ENCODE measurements at places on chromosomes 12 and 14.

DNA sequence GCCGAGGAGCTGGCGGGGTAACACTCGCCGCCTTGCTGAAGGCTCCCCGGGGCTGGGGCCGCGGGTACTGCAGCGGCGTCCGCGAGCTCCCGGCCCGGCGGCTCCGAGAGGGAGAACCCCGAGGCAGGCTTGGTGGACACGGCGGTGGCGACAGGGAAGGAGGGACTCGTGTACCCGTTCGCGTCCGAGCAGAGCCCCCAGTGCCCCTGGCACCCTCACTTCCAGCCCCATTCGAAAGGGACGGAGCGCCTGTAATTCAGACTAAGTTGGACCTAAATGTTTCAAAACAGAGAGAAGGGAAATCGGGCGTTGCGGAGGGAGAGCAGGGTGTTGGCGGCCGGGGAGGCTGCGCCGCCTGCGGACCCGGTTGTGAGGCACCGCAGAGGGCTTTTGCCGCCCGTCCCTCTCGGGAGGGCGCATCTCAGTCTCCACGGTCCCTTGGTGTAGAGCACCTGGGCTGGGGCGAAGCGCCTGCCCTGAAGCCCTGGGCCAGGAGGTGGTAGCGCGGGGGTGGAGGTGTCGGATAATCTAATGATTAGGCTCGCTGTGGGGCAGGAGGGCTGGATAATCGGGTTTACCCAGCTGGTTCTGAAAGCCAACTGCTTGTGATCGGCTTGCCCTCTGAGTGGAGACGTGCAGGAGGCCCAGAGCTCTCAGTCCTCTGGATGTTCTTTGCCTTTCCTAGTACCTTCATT lies 771 bp downstream of the DAAM1 start:
- peak; percentile 66 for DNase-seq

DNA sequence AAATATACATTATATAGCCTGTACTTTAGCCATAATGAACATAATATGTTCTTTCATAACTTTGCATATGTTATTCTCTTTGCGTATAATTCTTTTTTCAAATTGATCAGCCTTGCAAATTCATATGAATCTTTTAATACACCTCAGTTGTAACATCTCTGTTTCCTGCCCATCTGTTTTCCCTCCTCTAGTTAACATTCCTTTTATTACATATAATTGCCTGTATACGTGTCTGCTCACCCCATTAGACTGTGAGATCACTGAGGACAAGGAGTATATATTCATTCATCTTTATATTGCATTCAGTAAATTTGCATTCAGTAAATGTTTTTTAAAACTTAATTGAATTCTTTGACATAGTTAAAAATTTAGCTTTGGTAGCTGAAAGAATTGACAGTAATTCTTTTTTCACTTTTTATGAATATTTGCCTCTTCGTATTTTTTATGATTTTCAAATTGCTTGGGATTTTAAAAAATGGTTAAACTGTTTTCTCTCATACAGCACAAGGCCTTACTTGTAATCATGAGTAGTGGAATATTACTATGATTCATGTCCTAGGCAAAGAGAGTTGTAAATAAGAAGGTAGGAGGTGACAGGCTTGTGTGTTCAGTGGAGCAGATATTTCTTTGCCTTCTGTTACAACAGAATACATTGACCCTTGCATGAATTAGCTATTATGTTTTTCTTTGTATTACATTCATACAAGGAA lies 32.8 kb upstream of the KLHL42 start:
- DNase-seq, result no peak

GRCh38 chr14:102370305-102370809 lies 7.6 kb downstream of the TECPR2 start:
- DNase-seq, result no peak

DNA sequence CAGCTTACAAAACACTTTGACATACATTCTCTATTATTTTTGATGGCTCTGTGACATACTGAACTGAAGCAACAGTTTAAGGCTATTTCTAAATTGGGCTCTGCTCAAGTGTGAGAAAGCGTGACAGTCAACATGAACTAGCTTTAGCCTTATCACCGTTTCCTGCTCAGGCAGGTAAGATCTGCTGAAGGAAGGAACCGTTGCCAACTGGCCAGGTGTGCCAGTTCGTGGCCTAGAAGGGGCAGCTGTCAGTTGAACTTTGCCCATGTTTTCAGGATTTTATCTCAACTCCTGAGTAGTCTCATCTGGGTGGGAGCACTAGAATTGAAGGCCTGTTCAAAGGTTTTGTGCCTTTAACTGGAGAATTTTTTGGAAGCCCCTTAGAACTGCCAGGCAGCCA lies 79.5 kb downstream of the ETV6 start:
- no peak for DNase-seq

DNA sequence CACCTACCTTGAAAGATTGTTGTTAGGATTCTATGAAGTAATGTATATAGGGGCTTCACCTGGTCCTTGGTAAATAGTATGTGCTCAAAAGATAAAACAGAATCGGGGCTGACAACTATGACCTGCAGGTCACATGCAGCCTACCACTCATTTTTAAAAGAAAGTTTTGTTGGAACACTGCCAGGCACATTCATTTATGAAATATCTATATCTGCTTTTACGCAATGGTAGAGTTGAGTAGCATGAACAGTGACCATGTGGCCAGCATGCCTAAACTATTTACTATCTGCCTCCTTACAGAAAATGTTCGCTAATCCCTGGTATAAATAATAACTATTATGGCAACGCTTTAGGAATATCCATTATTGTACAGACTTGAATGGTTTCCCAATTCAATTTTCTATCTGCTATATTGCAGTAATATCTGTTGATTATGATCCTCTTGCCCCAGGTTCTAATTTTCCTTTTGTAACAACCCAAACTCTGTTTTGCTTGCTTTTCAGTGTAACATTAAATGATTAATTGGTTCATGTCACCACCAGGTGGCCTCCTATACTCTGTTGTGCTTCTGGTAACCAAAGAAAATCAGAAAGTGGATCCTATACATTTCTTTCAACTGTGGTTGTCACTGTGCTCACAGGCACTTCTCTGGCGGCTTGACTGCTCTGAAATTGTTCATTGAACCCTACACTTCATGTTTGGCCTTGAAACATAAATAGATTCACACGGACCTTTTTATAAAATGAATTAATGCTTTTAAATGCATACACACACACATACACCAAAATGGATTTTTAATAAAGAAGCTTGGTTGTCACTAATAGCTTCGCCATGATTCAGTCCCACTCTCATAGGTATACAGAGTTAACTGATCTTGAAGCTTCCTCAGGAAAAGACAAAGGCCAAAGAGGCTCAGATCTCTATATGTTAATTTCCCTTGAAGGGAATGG lies 227.7 kb upstream of the NPAS3 start:
- DNase-seq, result no peak

GRCh38 chr12:62260733-62261683 lies 804 bp downstream of the USP15 start:
- DNase-seq, result no peak

GRCh38 chr14:101199028-101199770 lies 295.7 kb upstream of the RTL1 start:
- DNase-seq, result peak; percentile 26

- no peak for DNase-seq
Measured at GRCh38 chr12:19171731-19172130, 42.2 kb downstream of the PLEKHA5 start.

DNA sequence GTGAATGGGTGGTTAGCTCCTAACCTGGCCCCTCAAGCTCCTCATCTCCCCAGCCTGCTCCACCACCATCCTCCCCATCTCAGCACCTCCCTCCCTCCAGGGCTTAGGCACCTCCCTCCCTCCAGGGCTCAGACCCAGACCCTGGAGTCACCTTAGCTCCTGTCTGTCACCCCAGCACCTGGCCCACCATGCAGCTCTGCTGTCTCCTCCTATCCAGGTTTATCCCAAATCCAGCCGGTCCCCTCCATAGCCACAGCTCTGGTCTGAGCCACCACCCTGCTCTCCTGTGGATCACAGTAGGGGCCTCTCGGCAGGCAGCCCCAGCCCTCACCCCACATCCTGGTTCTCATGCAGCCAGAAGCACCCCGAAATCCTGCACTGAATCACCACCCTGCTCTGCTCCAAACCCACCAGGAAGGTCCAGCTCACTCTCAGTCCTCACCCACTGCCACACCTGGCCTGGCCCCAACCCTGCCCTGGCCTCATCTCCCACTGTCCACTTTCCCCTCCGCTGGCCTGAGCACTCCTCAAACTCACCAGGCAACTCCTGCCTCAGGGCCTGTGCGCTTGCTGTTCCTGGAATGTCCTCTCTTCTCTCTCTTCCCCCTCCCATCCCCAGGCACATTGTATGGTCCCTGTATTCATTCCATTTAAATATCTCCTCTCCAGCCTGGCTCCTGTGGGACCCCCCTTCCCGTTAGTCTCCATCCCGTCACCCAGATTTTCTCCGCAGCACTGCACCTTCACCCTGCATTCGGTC lies 62.6 kb downstream of the DIO3 start:
- peak; percentile 54 for DNase-seq

DNA sequence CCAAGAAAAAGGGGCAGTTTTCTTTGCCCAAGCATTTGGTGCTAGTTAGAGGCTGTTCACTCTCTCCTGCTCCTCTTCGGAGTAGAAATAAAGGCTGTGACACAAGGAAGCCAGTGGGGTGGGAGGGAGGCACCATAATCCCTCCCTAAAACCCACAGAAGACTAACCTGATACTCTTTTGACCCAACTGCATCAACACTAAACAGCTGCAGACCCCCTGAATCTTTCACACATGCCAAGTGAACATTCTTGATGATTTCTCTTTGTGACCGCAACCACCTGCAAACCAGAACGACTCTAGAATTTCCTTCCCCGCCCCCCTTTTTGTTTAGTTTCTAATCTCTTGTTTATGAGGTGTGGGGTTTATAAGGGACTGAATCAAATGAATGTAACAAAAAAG lies 175.8 kb upstream of the BCL2L14 start:
- DNase-seq, result no peak
